ENCODE measurements at places on chromosomes 7 and 10.
A peak's percentile ranks its signal among the peaks of the same experiment; 100 is the strongest.

- DNase-seq = no peak
Observed at GRCh38 chr10:61669161-61669725, 6.5 kb downstream of the CABCOCO1 start.

DNA sequence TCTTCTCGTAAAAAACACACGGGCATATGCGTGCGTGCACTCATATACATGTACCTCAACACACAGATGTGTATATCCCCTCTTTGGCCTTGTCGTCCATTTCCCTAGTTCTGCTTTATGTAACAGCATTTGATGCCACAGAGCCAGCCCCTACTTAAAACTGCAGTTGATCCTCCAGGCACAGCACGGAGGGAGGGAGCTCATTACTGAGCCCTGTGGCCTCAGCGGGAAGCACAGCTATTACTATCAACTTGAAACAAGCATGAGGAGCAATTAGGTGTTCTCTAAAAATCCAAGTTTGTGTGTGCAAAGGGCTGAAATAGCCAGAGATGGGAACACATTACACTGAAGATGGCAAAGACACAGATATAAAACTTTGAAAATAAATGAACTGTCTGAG, 580.9 kb downstream of the GLRX3 start:
- no peak for DNase-seq

GRCh38 chr10:78619115-78619851, 449.5 kb upstream of the ZMIZ1 start:
- DNase-seq = no peak

DNA sequence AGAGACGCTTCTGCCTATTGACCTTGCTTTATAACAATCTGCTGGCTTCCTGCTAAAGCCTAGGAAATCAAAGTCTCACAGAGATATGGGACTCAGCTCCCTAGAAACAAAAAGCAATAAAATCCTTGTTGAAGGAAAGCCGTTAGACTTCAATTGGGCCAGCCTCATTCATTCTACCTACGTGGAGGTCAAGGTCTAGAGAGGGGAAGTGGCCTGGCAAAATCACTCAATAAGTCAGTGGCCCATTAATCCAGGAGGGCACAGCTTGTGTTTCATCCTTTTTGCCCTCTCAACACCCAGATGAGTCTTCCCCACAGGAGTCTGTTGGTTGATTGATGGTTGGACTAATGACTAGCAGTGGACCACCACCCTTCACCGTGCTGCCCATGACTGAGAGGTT, 40.5 kb upstream of the ACSL5 start:
- DNase-seq = no peak

DNA sequence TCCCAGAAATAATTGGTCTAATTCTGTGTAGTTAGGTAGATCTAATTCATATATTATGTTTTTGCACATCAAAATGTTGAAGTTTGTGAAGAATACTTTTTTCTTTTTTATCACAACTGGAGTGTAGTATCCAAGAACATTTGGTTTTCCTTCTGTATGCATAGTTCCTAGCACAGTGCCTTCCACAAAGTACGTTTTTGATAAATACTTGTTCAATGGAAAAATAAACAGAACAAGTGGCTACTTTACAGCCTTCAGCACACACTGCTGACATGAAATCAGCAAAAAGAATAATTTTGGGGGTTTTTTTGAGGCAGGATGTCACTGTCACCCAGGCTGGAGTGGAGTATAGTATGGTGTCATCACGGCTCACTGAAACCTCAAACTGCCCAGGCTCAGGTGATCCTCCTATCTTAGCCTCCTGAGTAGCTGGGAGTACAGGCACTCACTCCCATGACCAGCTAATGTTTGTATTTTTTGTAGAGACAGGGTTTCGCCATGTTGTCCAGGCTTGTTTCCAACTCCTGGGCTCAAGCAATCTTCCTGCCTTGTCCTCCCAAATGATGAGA, 27.9 kb downstream of the TARP start:
- no peak for DNase-seq

- no peak for DNase-seq
Observed at GRCh38 chr10:4755286-4755989, 70.6 kb upstream of the AKR1E2 start.

DNA sequence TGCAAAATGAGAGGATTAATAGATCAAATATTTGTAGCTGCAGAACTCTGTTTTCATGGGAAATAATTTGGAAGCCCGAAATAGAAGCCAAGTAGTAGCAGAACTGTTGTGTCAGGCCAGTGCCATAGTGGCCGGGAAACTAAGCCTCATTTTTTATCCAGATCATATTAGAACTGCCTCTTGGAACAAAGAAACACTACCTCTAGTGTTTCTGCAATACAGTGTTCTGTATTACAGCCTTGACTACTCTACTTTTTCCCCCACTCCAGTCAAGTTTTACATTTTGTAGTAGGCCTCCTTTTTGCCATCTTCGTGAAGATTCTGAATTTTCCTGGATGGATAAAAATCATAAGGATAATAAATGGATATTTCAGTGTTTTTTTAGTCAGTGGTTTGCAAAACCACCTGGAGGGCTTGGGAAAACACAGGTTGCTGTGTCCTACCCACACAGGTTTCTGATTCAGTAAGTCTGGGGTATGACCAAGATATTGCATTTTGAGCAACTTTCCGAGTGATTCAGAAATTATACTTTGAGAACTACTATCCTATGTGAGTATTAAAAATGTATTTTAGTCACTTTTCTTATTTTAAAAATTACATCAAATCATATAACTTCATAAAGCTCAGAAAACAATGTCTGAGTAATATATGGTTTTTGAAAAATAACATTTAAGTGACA, 326.2 kb upstream of the KAT6B start:
- DNase-seq = no peak

GRCh38 chr7:131231381-131232220, 96.1 kb upstream of the MKLN1 start:
- peak; percentile 84 for DNase-seq

DNA sequence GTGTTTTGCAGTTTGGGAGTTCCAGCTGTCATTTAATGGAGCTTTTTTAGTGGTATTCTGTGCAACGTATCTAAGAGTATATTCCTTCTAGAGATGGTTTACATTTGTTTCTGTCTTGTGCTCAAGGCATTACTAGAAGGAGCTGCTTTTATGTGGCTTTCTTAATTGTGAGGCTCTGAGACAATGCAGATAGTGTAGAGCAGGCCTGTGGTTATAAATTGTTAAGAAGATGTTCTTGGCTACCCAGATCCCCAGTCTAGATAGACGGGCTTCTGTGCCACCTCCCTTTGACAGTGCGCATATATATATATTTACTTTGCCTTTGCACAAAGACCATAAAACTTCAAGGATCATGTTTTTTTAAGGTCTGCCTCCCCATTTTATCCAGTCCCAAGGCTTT, 160.8 kb upstream of the PODXL start:
- DNase-seq = no peak

DNA sequence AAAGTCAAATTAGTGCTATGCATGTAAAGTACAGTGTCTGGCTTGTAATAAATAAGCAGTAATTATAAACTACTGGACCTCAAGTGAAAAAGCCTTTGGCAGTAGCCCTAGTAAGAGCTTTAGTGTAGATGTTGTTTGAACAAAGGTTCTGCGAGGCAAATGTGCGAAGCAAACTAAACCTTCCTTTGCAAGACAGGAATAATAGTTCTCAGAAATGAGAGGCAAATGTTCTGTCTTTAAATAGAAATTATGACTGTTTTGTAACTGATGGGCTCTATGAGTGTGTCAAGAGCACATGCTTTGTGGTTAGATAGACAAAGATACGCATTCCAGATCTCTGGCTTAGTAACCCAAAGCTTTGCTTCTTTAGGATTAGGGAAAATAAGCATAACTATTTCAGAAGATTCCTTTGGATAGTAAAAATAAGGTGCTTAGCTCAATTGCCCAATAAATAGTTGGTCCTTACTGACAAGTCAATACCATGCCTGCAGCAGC, 169.2 kb upstream of the CDC14C start:
- no peak for DNase-seq

GRCh38 chr7:93920496-93921182, 896 bp upstream of the GNG11 start:
- no peak for DNase-seq

DNA sequence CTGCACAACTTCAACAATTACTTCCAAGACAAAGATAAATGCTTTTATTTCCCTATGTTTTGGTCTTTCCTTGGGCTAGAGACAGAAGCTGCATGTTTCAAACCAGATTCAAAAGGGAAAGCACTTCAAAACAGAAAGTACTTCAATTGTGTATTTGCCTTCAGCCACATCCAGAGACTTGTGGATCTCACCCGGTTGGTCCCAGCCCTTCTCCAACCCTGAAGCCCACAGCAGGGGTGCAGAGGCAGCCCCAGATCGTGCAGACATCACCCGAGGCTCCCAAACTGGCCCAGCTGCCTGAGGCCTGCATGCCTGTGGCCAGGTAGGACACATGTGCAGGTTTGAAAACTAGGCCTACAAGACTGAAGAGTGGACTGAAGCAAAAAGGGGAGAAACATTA, 80.8 kb downstream of the ALOX5 start:
- DNase-seq = peak; percentile 46
